Naive B cell (primary cell): ENCODE measurements at places on chromosomes 2 and 18. TPM values are rescaled to one million over a fixed set of nuclear protein-coding genes. Genes with fewer than 3 reads are reported as not detected.

GRCh38 chr2:28391564-28392296, 928 bp upstream of the FOSL2 start:
- no peak for DNase-seq

GRCh38 chr18:23668731-23669130, 6.0 kb upstream of the ANKRD29 start:
- no peak for DNase-seq

GRCh38 chr18:31661965-31662364, 22.4 kb downstream of the B4GALT6 start:
- no peak for DNase-seq

- no peak for DNase-seq
Observed at GRCh38 chr2:73205611-73206010, 3.2 kb downstream of the NOTO start.

GRCh38 chr18:53629337-53629736, 595.1 kb downstream of the MBD2 start:
- DNase-seq, result no peak

DNA sequence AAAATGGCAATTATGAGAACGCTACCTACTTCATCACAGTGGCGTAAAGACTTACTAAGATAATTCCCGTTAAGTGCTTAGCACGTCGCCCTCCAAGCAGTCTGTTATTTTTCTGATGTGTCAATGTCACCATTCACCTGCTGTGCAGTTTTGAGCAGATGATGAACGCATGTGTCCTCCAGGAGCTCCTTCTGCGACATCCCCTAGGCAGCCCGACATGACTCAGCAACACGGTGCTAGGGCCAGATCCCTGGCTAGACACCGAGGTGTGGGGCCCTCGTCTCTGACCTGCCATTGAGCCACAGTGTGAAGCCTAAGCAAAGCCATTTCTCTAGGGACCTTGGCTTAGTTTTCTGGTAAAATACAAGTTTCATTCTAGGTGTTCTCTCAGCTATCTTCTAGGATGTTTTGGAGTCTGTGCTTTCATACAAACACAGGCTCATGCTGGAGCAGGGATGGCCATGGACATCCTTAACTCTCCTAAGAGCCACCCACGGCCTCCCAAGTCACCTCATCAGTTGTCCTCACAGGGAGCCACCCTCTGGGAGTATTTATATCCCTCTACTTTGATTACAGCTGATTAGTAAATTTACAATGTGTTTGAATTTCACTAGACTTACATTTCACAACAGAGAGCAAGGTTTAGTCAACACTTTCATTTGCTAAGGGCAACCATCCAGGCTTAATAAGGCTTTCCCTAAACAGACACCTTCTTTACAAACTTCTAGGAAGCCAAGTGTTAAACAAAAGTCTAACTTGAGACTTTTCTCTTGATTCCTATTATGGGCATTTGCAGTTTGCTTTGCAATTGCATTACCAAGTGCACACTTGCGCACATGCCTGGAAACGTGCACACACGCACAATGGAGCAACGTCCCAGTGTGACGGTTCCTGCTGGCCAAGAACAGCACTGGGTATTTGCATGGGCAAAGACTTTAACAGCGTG, 376.8 kb upstream of the ID2 start:
- DNase-seq, result no peak

DNA sequence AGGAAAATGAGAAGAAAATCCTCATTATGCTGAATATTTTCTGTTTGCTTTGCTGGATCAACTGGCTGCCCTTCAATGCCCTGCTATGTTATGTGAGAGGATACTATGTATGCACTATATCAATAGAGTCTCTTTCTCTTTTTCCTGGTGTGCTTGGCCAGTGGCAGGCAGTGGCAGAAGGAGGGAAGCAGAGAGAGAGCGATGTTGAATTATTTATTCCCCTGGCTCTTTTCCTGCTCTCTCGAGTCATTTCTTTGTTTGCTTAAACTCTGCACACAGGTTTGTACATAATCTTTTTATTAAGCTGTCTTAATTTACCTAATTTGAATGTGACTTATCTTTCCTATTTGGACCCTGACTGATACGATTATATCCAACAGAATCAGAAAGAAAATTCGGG, 1727.3 kb downstream of the SUCLG1 start:
- no peak for DNase-seq

- DNase-seq, result no peak
Observed at GRCh38 chr2:71282493-71282892, 49.1 kb upstream of the ZNF638 start.

DNA sequence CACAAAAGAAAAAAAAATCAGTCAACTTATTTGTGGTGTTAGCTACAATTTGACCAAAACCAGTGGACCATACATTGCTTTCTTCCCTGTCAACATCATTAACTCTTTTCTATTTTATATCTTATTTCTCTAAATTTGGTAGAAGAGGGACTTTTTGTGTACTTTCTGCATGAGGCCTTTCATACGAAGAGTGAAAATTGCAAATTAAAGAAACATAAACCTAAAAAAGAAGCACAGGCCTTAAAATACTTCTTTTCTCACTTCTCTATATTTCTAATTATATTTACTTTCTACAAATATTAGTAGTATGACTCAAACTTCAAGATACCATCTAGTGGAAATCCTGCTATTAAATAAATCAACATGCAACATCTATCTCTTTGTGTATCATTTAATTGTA, 1073.4 kb upstream of the ZEB2 start:
- no peak for DNase-seq

The ZAP70 gene
- 1.6 TPM for polyA plus RNA-seq

- no peak for DNase-seq
Observed at GRCh38 chr2:198890490-198890889, 567.2 kb downstream of the SATB2 start.

- no peak for DNase-seq
Observed at GRCh38 chr2:201807452-201807999, 1.2 kb downstream of the CDK15 start.

The WNT6 gene
- polyA plus RNA-seq, result 0.44 TPM

DNA sequence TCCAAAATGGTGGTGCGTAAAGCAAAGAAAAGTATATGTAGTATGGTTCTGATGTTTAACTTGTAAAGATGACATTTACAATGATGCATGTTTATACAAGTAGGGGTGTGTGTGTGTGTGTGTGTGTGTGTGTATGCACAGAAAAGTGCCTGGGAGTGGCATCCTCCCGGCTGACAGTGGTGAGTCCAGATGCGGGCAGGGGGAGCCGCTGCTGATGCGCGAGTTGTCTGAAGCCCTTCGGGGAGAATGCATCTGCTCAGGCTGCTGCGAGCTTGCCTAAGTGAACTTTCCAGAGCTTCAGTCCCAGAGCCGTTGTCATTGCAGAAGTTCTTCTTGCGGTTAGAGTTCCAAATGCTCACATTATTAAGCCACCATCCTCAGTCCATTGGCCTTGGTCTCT, 429.7 kb upstream of the HS6ST1 start:
- DNase-seq, result no peak

GRCh38 chr18:48785736-48786454, 164.9 kb downstream of the SMAD7 start:
- DNase-seq, result no peak

DNA sequence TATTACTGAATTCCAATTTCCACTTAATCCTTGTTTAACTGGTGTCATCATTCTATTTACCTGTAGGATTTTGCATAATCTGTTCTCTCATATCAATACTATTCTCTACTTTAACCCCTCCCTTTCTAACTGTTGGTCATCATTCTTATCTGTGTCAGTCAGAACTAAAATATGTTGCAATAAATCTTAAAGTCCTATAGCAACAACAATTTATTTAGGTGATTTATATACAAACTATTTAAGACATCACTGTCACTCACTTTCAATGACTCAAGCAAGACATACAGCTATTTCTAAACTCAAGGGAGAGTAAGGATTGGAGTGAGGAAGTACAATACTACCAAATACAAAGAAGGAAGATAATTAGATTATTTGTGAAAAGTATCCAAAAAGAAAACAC, 740.4 kb downstream of the DSC3 start:
- no peak for DNase-seq

The AMER3 gene
- not detected for polyA plus RNA-seq

DNA sequence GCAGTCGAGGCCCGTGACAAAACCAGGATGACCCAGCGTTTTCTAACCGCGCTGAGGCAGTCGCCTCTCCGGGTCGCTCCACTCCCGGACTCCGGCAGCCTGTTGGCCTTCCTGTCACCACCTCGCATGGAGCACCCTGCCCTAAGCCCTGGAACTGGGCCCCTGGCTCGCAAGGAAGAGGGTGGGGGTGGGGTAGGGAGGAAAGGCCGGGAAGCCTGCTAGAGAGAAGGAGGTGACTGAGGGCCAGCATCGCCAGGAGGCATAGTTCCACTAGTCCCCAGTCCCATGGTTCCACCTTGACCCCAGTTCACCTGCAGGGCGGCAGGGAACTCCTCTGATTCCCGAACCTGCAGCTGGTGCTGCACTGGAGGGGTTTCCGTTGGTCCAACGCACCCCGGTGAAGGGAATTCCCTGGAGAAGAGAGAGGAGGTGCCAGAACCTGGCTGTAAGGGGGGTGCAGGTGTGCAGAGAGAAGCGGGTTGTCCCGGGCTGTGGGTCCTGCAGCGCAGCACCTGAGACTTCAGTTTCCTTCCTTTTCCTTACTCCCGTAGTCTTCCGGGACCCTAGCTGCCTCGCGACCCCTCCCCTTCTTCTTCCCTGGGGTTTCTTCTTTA, 11.8 kb upstream of the EN1 start:
- no peak for DNase-seq

The POTEI gene
- polyA plus RNA-seq, result not detected

DNA sequence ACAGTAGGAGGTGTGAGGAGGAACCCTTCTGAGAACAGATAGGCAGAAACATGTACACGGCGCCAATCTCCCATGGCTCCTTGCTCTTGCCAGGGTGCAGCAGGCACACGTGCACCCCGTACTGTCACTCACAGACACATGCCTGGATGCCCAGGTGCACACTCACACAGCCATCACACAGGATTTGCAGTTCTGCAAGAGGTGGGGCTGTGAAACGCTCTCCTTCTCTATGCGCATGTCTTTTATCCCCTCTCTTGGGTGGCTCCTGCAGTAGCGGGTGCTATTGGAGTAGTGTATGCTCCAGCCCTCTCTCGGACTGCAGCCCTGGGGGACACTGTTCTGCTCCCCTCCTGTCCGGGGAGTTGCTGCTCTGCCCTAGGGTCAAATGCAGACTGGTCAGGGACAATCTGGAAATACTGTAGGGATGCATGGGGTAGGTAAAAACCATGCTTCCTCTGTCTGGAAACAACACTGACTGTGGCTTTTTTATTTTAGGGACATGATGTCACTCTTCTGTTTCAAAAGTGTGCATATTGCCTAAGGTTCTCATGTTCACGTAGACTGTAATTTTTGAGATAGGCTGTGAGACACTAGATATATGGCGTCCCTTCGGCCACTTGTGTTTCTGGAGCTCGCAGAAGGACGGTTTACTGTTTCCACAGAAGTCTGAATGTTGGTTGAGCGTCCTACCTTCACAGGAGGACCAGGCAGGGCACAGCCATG, 118.5 kb downstream of the PRKCE start:
- DNase-seq, result no peak

The CCDC102B gene
- 5.0 TPM for polyA plus RNA-seq

The WNT10A gene
- polyA plus RNA-seq, result 23.9 TPM

The MARCHF4 gene
- not detected for polyA plus RNA-seq

DNA sequence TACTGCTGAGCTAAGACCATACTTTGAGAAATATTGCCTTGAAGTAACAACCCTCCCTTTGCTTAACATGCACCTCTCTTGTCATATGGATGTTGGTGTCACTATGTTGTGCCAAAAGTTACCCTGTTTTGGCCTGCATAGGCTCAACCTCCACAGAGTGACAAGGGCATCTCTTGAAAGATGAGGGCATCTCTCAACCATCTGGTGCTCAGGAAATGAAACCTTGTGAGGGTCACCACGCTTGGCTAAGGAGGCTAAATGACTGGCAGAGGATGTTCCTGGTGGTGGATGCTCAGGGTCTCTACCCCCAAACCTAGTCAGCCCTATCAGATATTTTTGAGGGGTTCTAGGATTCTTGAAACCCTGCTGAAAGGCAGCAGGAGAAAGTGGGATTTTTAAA, 2.3 kb downstream of the LHCGR start:
- DNase-seq, result no peak

- no peak for DNase-seq
Observed at GRCh38 chr2:69798290-69798908, 31.1 kb upstream of the GMCL1 start.

The TUBA3E gene
- not detected for polyA plus RNA-seq

DNA sequence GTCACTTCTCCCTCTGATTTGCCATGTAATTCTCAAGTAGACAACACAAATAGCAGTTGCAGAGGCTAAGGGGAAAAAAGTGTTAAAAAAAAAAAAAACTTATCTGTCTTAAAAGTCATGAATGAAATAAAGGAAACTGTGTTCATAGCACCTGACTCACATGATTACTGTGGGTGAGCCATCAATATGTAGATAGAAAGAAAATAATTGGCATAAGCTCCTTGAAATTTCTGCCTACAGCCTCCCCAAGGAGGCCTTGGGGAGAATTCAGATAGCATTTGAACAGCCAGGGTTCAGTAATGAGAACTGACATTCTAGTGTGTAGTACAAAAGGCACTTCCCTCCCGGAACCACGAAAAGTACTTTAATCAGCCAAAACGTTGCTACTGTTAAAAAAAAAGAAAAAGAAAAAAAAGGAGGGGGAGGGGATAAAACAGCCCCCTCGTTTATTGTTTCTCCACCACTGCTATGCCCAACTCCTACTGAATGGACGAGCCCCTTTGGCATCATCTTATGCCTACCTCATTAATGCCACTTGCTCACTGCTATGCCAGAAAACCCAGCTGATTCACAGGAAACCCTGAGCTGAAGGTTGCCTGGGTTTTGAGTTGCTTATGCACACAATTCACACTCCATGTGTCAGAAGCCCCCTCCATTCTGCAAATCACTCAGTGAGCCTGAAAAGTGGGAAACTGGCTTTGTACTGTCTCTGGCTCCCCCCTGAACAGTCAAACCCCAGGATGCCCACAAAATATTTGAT, 65.5 kb upstream of the KLF7 start:
- no peak for DNase-seq

DNA sequence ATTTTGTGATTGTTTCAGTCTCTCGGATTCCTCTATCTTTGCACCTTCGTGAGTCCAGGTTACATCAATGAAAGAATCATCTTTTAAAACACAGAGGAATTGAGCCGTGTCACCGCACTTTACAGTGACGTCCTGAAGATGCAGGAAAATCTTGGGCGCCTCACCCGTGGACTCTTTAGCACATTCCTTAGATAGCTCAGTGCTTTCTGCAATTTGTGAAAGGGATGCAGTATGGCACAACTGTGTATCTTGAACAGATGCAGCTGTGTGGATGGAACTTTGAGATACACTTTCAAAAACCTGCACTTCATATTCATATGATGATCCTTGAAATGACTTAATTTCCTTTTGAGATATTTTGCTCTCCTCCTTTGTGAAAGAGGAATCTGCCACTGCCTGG, 50.9 kb downstream of the TTN start:
- no peak for DNase-seq

DNA sequence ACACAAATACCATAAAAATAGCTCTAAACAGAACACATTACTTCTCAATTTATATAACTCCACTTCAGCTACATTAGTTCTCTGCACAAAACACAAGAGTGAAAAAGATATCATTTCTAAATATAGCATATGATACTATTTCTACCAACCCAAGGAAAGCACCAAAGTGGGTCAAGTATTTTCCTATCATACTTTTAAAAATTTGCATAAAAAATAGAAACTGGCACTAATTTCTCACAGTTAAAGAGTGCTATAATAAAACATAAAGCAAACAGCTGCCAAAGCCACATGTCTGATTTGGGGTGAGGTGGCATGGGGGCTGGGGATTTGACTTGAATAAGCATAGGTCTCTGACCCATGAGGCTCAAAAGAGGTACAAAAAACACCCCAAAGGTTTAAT, 61.5 kb downstream of the BARD1 start:
- DNase-seq, result no peak

GRCh38 chr2:190497428-190497827, 37.1 kb downstream of the NEMP2 start:
- DNase-seq, result no peak

- no peak for DNase-seq
Observed at GRCh38 chr2:36902385-36903120, 63.8 kb downstream of the STRN start.
